Activated CD4-positive, alpha-beta T cell treated with anti-CD3 and anti-CD28 coated beads, Interleukin-2, amount 10 ng/mL, durations not matched to agents 24 days and 14 days (primary cell): ENCODE measurements at places on chromosomes 7 and 10. TPM values are rescaled to one million over a fixed set of nuclear protein-coding genes. Genes with fewer than 3 reads are reported as not detected.

DNA sequence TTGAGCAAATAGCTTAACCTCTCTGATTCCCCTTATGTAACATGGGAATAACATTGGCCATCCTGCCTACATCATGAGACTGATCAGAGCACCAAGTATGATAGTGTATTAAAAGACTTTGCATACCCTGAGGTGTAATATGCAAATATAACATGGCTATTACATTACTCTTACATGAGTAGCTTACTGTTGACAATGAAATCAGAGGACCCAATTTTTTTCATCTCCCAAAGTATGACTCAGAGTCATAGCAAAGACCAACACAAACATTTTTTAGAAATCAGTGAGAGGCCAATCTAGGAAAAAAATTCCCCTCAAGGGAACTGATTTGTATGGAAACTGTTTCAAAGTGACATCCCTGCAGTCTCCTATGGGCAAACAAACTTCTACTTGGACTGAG, 47.0 kb upstream of the TMEM140 start:
- H3K4me1 ChIP-seq: peaks cover 2% of the 10 kb centered on the region
- DNase-seq: no peak
- no peak overlapping the region for H3K4me3 ChIP-seq
- no peak overlapping the region for H3K27ac ChIP-seq
- H3K36me3 ChIP-seq: no peaks in the 10 kb centered on the region

DNA sequence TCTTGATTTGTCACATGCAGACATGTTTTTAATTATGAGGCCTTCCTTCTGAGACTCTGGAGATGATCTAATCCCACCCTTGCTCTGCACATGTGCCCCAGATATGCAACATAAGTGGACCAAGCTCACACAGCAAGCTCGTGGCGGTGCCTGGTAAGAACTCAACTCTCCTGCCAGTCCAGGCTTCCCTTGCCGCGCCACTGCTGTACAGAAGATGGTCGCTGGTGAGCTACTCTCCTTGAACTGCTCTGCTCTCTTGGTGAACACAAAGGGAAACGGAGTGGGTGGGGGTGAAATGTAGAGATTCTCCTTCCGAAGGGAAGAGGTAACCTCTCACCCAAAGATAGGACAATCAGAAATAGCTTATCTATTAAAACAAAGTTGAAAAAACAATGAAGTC, 25.7 kb downstream of the MYOF start:
- no peaks in the 10 kb centered on the region for H3K27me3 ChIP-seq
- peaks cover 18% of the 10 kb centered on the region for H3K4me1 ChIP-seq
- H3K4me3 ChIP-seq: no peak overlapping the region
- H3K27ac ChIP-seq: no peak overlapping the region
- DNase-seq: no peak

DNA sequence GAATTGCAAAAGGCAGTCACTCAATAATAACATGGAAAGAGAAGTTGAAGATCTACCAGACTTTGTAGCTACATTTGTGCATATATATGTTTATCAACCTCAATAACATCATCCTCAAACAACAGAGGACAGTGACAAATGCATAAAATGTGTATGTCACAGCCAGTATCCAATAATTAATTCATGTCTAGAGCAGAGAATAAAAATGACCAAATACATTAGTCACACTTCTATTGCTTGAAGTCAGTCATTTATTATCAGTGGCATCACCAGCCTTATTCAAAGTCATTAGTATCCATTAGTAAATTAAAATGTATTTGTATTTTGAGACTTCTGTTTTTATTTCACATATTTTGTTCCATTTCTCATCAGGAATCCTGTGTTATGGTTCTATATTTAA, 852.8 kb downstream of the XPNPEP1 start:
- H3K27ac ChIP-seq: no peak overlapping the region
- no peak for DNase-seq
- no peaks in the 10 kb centered on the region for H3K36me3 ChIP-seq
- no peaks in the 10 kb centered on the region for H3K4me1 ChIP-seq

DNA sequence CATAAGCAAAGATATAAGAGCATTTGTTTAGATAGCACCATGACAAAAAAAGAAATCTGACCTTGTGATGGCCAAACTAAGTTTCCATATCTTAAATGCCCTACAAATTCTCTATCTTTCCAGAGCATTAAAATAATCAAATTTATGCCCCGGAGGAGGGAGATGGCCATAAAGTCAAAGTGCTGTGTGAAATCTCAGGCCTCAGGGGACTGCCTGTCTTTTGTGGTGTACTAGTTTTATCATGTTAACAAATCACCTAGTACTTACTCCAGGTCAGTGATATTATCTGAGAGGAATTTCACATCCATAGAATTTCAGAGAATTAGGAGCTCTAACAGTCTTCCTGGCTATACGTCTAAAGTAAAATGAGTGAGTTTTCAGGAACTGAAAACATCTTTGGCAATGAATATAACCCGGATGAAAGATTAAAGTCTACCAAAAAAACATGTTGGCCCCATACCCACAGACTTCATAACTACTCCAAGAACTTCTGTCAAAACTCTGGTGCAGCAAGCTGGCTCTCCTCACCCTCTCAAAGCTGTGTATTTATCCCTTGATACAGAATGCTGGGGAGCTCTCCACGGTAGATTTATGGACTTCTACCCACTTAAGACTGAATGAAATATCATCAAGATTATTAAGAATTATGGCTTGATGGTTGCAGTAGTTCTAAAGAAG, 682.8 kb downstream of the SORCS1 start:
- no peak for DNase-seq
- no peak overlapping the region for H3K4me3 ChIP-seq
- H3K27ac ChIP-seq: no peak overlapping the region
- H3K36me3 ChIP-seq: no peaks in the 10 kb centered on the region
- H3K27me3 ChIP-seq: no peaks in the 10 kb centered on the region
- no peaks in the 10 kb centered on the region for H3K4me1 ChIP-seq

DNA sequence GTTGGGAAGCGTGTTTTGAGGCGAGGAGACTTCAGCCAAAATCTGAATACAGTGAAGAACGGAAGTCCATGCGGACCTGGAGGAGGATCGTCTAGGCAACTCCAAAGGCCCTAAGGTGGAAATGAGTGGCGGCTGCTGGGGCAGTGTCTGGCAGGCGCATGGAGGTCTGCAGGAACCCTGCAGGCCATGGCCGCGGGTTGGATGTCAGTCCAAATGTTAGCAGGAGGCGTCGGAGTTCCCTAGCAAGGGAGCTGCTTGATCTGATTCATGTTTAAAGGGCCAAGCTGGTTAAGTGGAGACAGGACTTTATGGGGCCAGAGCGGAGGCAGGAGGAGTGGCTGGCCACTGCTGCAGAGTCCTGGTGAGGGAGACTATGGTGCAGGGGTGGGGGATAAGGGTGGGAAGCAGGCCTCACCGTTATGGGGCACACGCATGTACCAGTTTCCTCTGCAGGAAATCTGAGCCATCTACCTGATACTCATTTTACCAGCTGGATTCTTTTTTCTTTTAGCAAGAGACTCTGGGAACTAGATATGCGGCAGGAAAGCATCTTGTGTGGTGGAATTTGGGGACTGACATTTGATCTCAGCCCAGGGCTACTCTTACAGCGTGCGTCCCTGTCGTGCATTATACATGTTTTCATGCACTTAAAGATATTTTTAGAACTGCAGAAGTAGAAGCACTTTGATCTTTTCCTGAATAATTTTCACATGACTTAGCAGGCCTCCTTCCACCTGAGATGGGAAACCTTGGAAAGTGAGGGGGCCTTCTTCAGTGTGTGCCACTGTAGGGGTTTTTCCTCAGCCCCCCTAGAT, 6.6 kb upstream of the REPIN1 start:
- no peak overlapping the region for H3K4me3 ChIP-seq
- DNase-seq: no peak
- no peak overlapping the region for H3K27ac ChIP-seq
- peaks cover 43% of the 10 kb centered on the region for H3K4me1 ChIP-seq

- peaks cover 6% of the 10 kb centered on the region for H3K36me3 ChIP-seq
- H3K27me3 ChIP-seq: no peaks in the 10 kb centered on the region
Measured at GRCh38 chr10:74153676-74154075, 2.7 kb downstream of the ADK start.

DNA sequence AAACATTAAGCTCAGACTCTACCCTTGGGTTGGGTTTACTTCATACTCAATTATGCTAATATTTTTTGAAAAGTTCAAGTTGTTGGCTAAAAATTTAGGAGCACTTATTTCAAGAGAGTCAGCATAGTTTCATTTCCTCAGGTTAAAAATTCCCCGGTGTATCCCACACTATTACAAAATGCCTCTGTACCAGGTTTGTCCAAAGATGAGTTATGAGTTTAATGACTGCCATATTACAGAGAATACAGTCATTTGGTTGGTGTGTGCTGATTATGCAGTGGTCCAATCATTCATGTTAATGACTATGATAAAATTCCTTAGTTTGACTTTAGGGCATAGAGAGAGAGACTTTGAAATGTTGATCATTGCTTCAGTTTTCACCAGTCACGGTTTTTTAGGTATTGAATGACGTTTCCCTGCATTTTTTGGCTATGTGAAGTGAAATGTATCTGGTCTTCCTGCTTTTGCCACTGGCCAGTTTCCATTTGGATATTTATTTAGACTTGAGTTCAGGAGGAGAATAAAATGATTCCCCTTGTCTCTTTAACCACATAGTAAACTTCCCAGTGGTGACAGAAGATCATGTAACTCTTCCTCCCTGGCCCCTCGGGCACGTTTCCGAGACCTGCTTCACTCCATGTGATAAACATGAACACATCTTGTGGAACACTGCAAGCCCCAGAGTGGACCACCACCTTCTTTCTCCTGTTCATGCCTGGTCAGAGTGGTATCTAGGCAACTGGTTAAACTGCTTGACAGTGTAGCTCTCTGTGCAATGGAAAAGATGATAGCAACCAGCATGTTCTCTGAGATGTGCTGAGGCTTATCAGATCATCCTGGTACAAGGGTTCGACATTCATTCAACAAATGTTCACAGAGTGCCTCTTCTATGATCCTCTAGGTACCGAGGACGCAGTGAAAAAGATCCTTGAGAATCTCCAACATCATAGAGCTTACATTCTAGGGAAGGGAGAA, 153.6 kb downstream of the CACNB2 start:
- no peaks in the 10 kb centered on the region for H3K36me3 ChIP-seq
- no peak overlapping the region for H3K27ac ChIP-seq
- H3K27me3 ChIP-seq: no peaks in the 10 kb centered on the region
- H3K4me3 ChIP-seq: no peak overlapping the region

DNA sequence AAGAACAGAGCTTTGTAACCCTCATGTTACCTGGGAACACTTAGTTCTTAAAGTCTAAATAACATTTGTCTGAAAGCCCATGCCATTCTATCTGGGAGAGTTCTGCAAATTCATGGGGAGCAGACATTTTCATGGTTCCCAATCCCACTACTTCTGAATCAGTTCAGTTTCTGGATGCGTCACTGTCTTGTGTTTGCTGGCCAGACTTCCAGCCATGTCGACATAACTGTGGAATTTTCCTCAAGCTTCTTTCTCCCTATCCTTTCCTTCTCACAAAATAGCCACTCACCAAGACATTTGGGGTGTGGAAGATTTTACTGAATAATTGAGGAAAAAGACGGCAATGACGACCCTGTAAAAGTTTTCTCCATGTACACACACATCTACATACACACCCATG, 272.5 kb downstream of the NEBL start:
- H3K4me3 ChIP-seq: no peak overlapping the region
- H3K27me3 ChIP-seq: no peaks in the 10 kb centered on the region
- no peak for DNase-seq
- H3K36me3 ChIP-seq: no peaks in the 10 kb centered on the region

- H3K27ac ChIP-seq: peak overlapping the region; percentile 83
- H3K4me1 ChIP-seq: peaks cover 19% of the 10 kb centered on the region
- H3K27me3 ChIP-seq: no peaks in the 10 kb centered on the region
- H3K36me3 ChIP-seq: peaks cover 9% of the 10 kb centered on the region
- peak overlapping the region; percentile 87 for H3K4me3 ChIP-seq
Measured at GRCh38 chr7:98282703-98283102, 1.2 kb downstream of the BRI3 start.

DNA sequence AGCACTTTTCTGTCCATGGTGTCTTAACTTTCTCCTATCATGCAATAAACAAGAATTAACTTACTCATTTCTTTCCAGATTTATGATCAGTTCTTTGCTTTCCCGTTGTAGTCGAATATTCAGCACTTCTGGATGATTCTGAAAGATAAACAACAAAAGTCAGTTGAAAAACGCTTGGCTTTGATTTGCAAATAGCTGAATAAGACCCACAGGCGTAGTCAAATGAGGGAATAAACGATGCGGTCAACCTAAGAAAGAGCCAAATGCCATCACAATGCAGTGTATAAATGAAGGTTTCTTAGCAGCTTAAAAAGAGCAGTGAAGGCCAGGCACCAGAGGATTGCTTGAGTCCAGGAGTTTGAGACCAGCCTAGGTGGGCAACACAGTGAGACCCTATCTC, 109.4 kb downstream of the ADAM12 start:
- no peak overlapping the region for H3K27ac ChIP-seq
- H3K4me3 ChIP-seq: no peak overlapping the region
- no peak for DNase-seq
- H3K36me3 ChIP-seq: no peaks in the 10 kb centered on the region
- H3K4me1 ChIP-seq: no peaks in the 10 kb centered on the region

DNA sequence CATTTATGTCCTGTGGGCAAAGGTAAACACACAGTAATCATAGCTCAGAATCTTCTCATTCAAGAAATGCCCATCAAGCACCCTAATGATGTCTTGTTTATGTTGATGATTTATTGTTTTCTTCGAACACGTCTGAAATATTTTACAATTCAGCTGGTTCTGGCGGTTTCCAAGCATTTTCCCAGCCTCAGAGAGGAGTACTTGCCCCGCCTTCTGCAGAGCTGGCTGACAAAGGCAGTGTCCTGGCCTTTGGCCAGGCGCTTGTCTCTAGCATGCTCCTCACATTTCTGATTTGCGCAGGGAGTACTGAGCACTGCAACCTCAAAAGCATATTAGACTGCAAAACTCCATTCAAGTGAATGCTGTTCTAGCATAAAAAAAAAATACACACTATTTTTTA, 314.2 kb upstream of the GNAI1 start:
- no peaks in the 10 kb centered on the region for H3K4me1 ChIP-seq
- no peak for DNase-seq
- H3K36me3 ChIP-seq: no peaks in the 10 kb centered on the region
- no peak overlapping the region for H3K27ac ChIP-seq
- no peak overlapping the region for H3K4me3 ChIP-seq

GRCh38 chr7:26022982-26023381, 129.0 kb upstream of the NFE2L3 start:
- no peak for DNase-seq
- no peaks in the 10 kb centered on the region for H3K4me1 ChIP-seq
- no peaks in the 10 kb centered on the region for H3K36me3 ChIP-seq
- H3K27ac ChIP-seq: no peak overlapping the region
- peaks cover 1% of the 10 kb centered on the region for H3K27me3 ChIP-seq

- H3K27me3 ChIP-seq: no peaks in the 10 kb centered on the region
- H3K4me1 ChIP-seq: no peaks in the 10 kb centered on the region
- H3K27ac ChIP-seq: no peak overlapping the region
- no peak for DNase-seq
- no peak overlapping the region for H3K4me3 ChIP-seq
Measured at GRCh38 chr7:109745677-109746410, 1176.2 kb downstream of the DNAJB9 start.

GRCh38 chr10:113442336-113442735, 110.5 kb upstream of the HABP2 start:
- no peaks in the 10 kb centered on the region for H3K36me3 ChIP-seq
- no peak overlapping the region for H3K27ac ChIP-seq
- DNase-seq: no peak

Gene LRRC17
- total RNA-seq: not detected in 2 replicates

Gene GRM3
- total RNA-seq: not detected in 2 replicates

Gene TAS2R3
- total RNA-seq: 1.2 and 2.2 TPM in 2 replicates

Gene CLEC2L
- total RNA-seq: not detected in 2 replicates
